ENCODE measurements at places on chromosomes 5 and 9. TPM values are rescaled to one million over a fixed set of nuclear protein-coding genes. Genes with fewer than 3 reads are reported as not detected.

Gene PLAC8L1
- 0.74 TPM for total RNA-seq

Gene STKLD1
- total RNA-seq = 0.87 TPM

Gene EXOC3
- total RNA-seq = 66.4 TPM

- DNase-seq = no peak
Measured at GRCh38 chr5:53874409-53874808, 314.0 kb downstream of the NDUFS4 start.

GRCh38 chr5:128869970-128870369, 95.3 kb upstream of the SLC27A6 start:
- DNase-seq = no peak

DNA sequence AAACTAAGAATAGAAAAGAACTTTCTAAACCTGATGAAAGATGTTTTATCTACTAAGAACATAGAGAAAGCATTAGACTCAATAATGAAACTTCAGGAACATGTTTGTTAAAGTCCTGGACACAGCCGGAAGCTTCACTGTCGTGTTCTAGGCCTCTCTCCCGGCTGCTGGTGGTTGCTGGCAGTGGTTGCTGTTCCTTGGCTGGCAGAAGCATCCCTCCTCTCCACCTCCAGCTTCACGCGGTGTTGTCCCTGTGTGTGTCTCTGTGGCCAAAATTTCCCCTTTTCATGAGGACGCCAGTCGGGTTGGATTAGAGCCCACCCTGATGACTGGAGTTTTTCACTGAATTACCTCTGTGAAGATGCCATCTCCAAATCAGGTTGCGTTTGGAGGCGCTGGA, 6.5 kb upstream of the MED10 start:
- no peak for DNase-seq

DNA sequence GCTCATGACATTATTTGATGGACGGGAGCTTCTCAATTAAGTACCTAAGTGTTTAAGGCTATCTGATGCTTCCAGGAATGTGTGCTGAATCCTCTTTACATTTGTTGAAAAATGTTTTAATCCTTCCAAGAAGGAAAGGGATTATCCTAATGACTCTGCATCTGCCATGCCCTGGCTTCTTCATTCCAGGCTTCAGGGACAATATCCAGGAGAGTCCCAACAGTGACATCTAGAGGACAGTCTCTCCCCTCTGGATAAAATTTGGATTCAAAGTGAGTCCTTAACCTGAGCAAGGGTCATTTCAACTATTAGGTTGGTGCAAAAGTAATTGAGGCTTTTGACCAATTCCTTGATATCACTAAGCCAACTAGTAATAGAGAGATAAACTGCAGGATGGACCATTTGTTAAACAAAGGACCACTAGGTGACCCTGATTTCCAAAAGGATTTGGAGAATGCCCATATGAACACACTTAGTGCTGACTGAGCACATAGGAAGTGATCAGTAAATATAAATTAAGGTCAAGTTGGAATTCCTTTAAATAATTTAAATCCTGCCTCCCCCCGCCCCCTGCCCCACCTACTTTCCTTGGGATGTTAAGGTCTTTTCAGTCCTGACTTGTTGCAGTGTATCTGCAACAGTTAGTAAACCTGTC, 19.1 kb downstream of the TNFSF8 start:
- DNase-seq = no peak

DNA sequence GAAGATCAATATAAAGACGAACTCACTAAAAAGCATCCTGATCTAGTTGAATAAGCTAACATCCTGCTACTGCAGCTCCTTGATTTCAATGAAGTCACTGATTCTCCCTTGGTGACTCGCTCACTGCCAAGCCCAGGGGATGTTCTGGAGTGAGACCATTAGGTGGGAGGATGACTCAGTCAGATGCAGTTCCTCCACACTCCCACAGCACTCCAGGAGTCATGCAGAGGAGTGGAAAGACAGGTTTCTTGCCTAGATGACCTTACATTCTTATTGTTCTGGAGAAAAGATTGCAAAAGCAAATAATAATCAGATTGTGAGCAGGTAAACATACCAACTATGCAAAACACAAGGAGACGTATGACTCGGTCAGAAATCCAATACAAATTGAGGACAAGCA, 15.3 kb downstream of the GCNT4 start:
- no peak for DNase-seq

DNA sequence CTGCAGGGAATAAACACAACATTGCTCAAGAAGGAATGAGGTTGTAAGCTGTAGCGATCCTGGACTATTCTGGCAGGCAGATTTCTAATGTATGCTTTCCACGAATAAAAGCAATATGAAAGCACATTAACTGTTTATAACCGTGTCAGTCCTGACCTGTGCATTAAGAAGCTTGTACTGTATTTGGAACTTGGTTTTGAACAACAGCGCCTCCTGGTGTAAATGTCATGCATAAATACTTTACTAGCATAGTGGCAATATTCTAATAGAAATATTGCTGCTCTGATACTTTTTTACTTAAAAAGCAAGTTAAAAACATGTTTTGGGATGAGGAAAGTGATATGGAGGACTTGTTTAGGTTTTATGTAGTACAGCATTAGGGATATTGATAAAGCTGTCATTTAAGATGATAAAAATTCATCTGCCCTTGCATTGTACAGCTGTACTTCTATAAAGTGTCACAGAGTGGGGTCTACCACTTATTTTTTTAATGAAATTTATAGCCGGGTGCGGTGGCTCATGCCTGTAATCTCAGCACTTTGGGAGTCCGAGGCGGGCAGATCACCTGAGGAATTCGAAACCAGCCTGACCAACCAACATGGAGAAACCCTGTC, 70.7 kb upstream of the GNE start:
- DNase-seq = peak; percentile 23
